Karpas-422 (cell line): ENCODE measurements at places on chromosomes 2 and 18. TPM values are rescaled to one million over a fixed set of nuclear protein-coding genes. Genes with fewer than 3 reads are reported as not detected.

The TTR gene
- not detected in 2 replicates for total RNA-seq

The TMEM37 gene
- not detected in 2 replicates for total RNA-seq

- no peak for DNase-seq
- H3K27ac ChIP-seq = no peak overlapping the region
- H3K4me1 ChIP-seq = no peaks in the 10 kb centered on the region
- H3K36me3 ChIP-seq = no peaks in the 10 kb centered on the region
- H3K27me3 ChIP-seq = no peaks in the 10 kb centered on the region
These were observed 159.0 kb upstream of the CCDC195 start for GRCh38 chr2:224875153-224875552.

The TGFBRAP1 gene
- total RNA-seq = 23.0 and 30.2 TPM in 2 replicates

DNA sequence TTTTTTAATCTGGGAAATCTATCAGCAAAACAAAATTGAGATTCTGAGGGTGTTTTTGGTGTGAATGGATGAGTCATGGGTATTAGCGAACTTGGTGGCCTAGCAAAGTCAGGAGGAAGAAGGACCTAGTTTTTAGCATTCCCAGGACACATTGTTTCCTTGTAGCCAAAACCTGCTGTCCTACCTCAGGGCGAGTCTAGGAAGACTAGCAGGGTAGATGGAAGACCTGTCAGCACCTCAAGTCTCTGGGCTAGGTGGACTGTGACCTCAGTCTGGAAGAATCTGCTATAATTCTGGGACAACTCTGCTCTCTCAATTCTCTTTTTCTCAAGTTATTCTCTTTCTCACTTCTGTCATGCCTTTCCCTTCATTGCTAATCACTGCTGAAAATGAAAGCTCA lies 1399.3 kb upstream of the LRRTM1 start:
- H3K27ac ChIP-seq = no peak overlapping the region
- DNase-seq = no peak
- no peak overlapping the region for H3K4me3 ChIP-seq
- H3K4me1 ChIP-seq = no peaks in the 10 kb centered on the region

DNA sequence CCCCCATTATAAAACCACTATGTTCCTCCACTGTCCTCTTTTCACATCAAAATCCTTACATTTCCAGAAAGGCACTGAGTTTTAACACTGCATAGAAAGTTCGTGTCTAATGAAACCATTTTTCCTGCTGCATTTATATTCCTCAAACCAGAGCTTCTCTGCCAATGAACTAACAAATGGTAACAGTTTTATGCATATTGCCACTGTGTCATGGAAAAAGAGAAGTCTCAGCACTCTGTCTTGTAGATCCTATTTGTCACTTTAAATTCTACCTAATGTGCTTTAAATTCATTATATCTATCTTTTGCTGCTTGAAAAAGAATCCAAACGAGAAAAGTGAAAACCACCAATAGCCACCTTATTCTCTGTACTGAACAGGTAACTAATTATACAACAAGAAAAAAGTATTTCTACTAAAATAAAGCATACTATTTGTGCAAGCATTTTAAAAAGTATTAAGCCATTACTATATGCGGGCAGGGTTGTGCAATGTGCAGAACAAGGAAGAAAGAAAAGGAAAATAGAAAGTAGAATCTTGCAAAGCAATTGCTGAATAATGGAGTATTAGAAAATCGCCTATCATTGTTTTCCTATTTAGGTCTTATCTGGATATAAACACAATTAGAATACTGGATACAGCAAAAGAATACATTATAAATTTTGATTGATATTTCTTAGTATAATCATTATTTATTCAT lies 328.9 kb downstream of the ZEB2 start:
- peak overlapping the region; percentile 44 for H3K27ac ChIP-seq
- DNase-seq = no peak
- no peaks in the 10 kb centered on the region for H3K36me3 ChIP-seq
- H3K4me3 ChIP-seq = no peak overlapping the region
- peaks cover 36% of the 10 kb centered on the region for H3K4me1 ChIP-seq
- H3K27me3 ChIP-seq = no peaks in the 10 kb centered on the region

The GALNT1 gene
- 172 and 259 TPM in 2 replicates for total RNA-seq

GRCh38 chr2:173652767-173653431 lies 298.2 kb downstream of the CDCA7 start:
- no peak for DNase-seq
- no peaks in the 10 kb centered on the region for H3K27me3 ChIP-seq
- no peak overlapping the region for H3K4me3 ChIP-seq
- no peaks in the 10 kb centered on the region for H3K36me3 ChIP-seq
- no peak overlapping the region for H3K27ac ChIP-seq

The SERPINB2 gene
- total RNA-seq = not detected in 2 replicates
